Immature natural killer cell (primary cell): ENCODE measurements at places on chromosomes 1 and 21. TPM values are rescaled to one million over a fixed set of nuclear protein-coding genes. Genes with fewer than 3 reads are reported as not detected.

DNA sequence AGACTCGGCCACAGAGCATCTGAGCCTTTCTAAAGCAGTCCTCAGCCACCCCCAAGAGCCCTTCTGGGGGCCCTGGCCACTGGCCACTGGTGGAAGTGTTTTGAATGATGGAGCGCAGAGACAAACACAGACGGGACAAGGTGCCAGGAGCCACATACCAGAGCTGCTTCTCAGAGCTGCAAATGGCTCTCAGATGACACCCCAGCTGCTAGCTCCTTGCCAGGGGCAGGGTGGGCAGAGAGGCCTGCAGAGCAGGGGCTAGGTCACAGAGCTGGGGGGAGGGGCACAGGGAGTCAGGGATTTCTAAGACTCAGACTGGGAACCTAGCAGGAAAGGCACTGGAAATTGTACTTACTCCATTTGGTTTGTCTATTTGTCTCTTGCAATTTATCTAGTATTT is 30.4 kb downstream of the KCNN3 start:
- H3K27me3 ChIP-seq: peaks cover 3% of the 10 kb centered on the region
- no peaks in the 10 kb centered on the region for H3K36me3 ChIP-seq
- H3K4me1 ChIP-seq: no peaks in the 10 kb centered on the region
- no peak for DNase-seq
- no peak overlapping the region for H3K4me3 ChIP-seq
- H3K27ac ChIP-seq: no peak overlapping the region

GRCh38 chr21:45600248-45600647 is 43.3 kb upstream of the PCBP3 start:
- no peaks in the 10 kb centered on the region for H3K4me1 ChIP-seq
- H3K27ac ChIP-seq: no peak overlapping the region
- H3K4me3 ChIP-seq: no peak overlapping the region
- DNase-seq: no peak
- H3K36me3 ChIP-seq: peaks cover 12% of the 10 kb centered on the region

DNA sequence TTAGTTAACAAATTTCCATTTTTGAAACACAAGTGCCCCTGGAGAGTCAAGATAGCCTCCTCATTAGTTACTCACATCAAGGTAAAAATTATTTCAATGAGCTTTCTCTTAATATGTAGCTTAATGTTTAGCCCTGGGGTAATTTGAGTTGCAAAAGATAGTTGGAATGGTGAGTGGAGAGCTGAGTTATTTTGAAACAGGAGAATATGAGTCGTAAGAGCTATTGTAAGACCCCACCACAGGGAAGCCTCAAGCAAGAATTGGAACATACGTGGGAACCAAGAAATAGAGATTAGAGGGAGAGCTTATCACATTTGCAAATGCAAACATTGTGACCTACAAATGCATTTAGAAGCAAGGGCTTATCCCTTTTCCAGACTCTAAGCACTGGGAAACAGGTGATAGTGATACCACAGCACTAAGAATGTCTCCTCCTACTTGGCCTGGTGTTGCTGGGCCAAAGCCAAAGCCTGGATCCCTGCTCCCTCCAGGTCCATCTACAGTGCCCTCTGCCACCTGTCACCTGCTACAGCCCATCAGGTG is 635.1 kb downstream of the PTPRC start:
- no peaks in the 10 kb centered on the region for H3K27me3 ChIP-seq
- no peak overlapping the region for H3K4me3 ChIP-seq
- DNase-seq: no peak
- no peak overlapping the region for H3K27ac ChIP-seq
- H3K36me3 ChIP-seq: peaks cover 4% of the 10 kb centered on the region

GRCh38 chr1:238334170-238334569 is 443.4 kb upstream of the ZP4 start:
- DNase-seq: no peak
- H3K36me3 ChIP-seq: no peaks in the 10 kb centered on the region
- no peaks in the 10 kb centered on the region for H3K4me1 ChIP-seq
- H3K27me3 ChIP-seq: no peaks in the 10 kb centered on the region

DNA sequence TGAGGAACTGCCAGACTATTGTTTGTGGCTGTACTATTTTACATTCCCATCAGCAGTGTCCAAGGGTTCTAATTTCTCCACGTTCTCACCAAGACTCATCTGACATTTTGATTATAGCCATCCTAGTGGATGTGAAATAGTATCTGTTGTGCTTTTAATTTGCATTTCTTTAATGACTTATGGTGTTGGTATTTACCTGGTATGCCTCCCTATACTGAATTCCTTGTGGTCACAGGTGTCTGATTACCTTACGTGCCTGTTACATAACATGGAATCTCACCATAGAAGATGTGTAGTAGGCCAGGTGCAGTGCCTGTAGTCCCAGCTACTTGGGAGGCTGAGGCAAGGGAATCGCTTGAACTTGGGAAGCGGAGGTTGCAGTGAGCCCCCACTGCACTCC is 13.5 kb downstream of the ZYG11A start:
- H3K27me3 ChIP-seq: no peaks in the 10 kb centered on the region
- H3K36me3 ChIP-seq: no peaks in the 10 kb centered on the region
- no peak overlapping the region for H3K27ac ChIP-seq
- DNase-seq: no peak
- no peaks in the 10 kb centered on the region for H3K4me1 ChIP-seq

GRCh38 chr1:33142483-33143064 is 39.3 kb downstream of the TRIM62 start:
- no peak for DNase-seq
- H3K27me3 ChIP-seq: peaks cover 2% of the 10 kb centered on the region
- no peak overlapping the region for H3K4me3 ChIP-seq
- no peak overlapping the region for H3K27ac ChIP-seq
- no peaks in the 10 kb centered on the region for H3K4me1 ChIP-seq

- H3K4me1 ChIP-seq: no peaks in the 10 kb centered on the region
- H3K27me3 ChIP-seq: no peaks in the 10 kb centered on the region
Observed at GRCh38 chr21:27536319-27536718, 569.4 kb upstream of the ADAMTS5 start.

DNA sequence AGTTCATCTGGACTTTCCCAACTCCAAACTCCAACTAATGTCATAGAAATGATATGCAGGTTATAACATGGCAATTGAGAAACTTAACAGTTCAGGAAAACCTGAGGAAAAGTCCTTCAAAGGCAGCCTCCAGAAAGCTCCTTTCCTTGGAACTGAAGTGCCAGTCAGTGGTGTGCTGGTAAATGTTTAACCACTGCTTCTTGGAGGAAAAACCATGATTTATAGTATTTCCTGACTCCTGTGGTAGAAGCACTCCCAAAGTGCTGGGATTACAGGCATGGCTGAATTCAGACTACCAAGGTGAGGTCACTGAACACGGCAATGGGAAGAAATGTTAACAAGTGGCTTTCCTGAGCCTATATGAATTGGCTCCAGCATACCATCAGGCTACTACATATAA is 26.7 kb upstream of the ZNHIT6 start:
- peaks cover 7% of the 10 kb centered on the region for H3K27me3 ChIP-seq
- H3K4me3 ChIP-seq: no peak overlapping the region
- H3K4me1 ChIP-seq: no peaks in the 10 kb centered on the region
- no peaks in the 10 kb centered on the region for H3K36me3 ChIP-seq
- DNase-seq: no peak

DNA sequence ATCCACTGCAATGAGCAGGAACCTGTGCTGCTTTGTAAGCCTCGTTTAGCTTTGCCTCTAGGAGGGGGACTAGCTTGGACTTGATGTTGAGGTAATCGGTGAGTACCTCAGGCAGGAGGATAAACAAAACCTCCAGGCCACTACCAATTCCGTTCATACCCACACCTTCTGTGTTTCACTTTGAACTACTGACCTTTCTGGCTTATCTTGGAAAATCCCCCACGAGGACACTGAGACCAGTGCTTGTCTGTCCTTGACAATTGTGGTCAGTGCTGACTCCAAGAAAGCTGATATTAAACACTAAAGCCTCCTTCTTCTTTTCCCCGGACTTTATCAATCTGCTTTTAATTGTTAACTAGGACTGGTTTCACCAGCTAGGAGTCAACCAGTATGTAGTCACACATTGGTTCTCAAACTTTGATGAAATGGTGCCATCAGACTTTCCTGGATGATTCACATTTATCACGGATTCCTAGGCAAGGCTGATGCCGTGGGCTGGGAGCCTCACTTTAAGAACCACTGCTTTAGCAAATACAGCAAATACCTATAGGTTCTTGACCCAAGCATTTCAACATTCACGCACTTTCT is 52.7 kb downstream of the TGFB2 start:
- H3K27me3 ChIP-seq: peaks cover 3% of the 10 kb centered on the region
- H3K4me3 ChIP-seq: no peak overlapping the region
- H3K27ac ChIP-seq: no peak overlapping the region
- DNase-seq: no peak

- peaks cover 89% of the 10 kb centered on the region for H3K4me1 ChIP-seq
- no peaks in the 10 kb centered on the region for H3K27me3 ChIP-seq
- no peak for DNase-seq
- H3K36me3 ChIP-seq: peaks cover 6% of the 10 kb centered on the region
- H3K27ac ChIP-seq: peak overlapping the region; percentile 67
- H3K4me3 ChIP-seq: peak overlapping the region; percentile 22
Observed at GRCh38 chr1:174189428-174190062, 30.2 kb downstream of the RABGAP1L start.

Gene ANKRD35
- 0.40 TPM for polyA plus RNA-seq

Gene OTUD3
- polyA plus RNA-seq: 0.09 TPM

Gene RASSF5
- 218 TPM for polyA plus RNA-seq

Gene RPTN
- polyA plus RNA-seq: not detected

Gene MAB21L3
- not detected for polyA plus RNA-seq
